Activated T-helper 2 cell treated with anti-CD3 and anti-CD28 coated beads, Interferon-gamma antibody, Interleukin-2, Interleukin-4, amounts not matched to agents 10 μg/mL and 5 μg/mL and 100 μg/mL, durations not matched to agents 14 hours and 24 hours and 36 hours (primary cell): ENCODE measurements at places on chromosomes 16 and 17. TPM values are rescaled to one million over a fixed set of nuclear protein-coding genes. Genes with fewer than 3 reads are reported as not detected.

Gene CSH2
- total RNA-seq, result not detected in 2 replicates

Gene TNFRSF13B
- total RNA-seq, result 0.14 TPM in 1 of 2 replicates, not detected in the other

Gene HOXB9
- total RNA-seq, result 0.16 TPM in 2 replicates

Gene CD300H
- not detected in 2 replicates for total RNA-seq

Gene FZD2
- 0.53 and 0.57 TPM in 2 replicates for total RNA-seq

Gene KCNJ18
- not detected in 2 replicates for total RNA-seq

Gene TMED6
- total RNA-seq, result 1.8 and 1.9 TPM in 2 replicates

Gene BICDL2
- total RNA-seq, result 0.71 and 0.84 TPM in 2 replicates

Gene HS3ST3A1
- total RNA-seq, result 1.2 and 2.2 TPM in 2 replicates
